ENCODE measurements at places on chromosomes 4 and X.

- no peak for DNase-seq
These were observed 210.9 kb upstream of the ATOH1 start for GRCh38 chr4:93617606-93618005.

- no peak for DNase-seq
These were observed 109.4 kb downstream of the SMIM20 start for GRCh38 chr4:26023203-26023972.

- DNase-seq = no peak
These were observed 38.8 kb upstream of the UGDH start for GRCh38 chr4:39565878-39566600.

- DNase-seq = no peak
These were observed 56.6 kb upstream of the CCDC149 start for GRCh38 chr4:24969486-24969885.

GRCh38 chr4:151401739-151402138 is 7.2 kb upstream of the FHIP1A start:
- DNase-seq = no peak
